Activated naive CD4-positive, alpha-beta T cell (primary cell): ENCODE measurements at places on chromosomes 2 and 18.

DNA sequence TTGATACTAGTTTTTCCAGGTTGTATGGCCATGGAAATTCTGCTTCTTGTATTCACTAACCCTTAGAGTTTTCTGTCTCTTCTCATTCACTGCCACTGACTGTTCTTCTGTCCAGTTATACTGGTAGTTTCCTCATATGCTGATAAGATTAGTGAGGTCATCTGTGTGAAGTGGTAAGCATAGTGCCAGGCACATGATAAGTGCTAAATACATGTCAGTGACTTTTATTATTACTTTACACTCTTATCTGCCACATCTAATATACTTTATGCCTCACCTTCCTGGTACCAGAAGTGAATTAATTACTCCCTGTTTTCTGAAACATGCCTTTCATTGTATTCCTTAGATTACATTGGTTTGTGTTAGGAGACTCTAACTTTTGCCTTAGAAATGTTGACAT is 91.3 kb downstream of the NBEAL1 start:
- no peak for DNase-seq

DNA sequence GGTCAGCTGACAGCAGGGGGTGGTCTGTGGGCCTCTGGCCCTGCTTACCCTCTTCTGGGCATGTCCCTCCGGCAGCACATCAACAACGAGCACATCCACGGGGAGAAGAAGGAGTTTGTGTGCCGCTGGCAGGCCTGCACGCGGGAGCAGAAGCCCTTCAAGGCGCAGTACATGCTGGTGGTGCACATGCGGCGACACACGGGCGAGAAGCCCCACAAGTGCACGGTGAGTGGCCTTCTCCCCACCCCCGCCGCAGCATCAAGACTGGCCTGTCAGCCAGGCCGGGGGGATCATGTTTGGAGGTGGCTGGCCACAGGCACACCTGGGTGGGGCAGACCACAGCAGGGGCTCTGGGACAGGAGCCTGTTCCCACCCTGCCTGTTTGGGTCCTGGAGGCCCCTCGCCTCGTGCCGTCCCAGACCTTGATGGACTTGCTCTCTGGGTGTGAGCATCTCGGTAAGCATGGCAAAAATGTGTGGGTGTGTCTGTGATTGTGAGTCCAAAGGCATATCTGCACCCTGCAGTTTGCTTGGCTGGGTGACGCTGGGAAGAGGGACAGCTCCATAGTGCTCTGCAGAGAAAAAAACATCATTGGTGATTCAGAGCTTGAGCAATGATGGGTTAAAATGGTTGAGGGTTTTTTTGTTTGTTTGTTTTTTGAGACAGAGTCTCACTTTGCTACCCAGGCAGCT is 242.8 kb downstream of the GLI2 start:
- DNase-seq = no peak

- no peak for DNase-seq
Observed at GRCh38 chr2:207265869-207266268, 100.1 kb upstream of the KLF7 start.

DNA sequence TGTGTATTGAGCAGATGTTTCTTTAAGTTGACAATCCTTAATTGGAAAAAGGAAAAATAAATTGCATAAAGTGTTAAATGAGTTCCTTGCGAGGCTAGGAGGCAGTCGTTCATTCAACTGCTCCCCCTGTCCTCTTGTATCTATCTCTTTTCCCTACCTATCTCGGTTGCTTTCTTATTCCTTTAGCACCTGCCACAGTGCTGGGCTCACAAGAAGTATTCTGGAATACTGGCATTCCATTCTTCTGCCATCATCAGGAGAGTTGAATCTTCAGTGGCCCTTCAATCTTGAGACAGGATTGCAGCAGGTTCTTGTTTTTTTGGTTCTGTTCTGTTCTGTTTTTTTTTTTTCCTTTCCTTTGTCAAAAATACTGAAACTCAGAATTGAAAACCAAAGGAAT is 143.1 kb upstream of the AQP4 start:
- no peak for DNase-seq

GRCh38 chr2:157488877-157489276 is 45.0 kb upstream of the CYTIP start:
- no peak for DNase-seq

DNA sequence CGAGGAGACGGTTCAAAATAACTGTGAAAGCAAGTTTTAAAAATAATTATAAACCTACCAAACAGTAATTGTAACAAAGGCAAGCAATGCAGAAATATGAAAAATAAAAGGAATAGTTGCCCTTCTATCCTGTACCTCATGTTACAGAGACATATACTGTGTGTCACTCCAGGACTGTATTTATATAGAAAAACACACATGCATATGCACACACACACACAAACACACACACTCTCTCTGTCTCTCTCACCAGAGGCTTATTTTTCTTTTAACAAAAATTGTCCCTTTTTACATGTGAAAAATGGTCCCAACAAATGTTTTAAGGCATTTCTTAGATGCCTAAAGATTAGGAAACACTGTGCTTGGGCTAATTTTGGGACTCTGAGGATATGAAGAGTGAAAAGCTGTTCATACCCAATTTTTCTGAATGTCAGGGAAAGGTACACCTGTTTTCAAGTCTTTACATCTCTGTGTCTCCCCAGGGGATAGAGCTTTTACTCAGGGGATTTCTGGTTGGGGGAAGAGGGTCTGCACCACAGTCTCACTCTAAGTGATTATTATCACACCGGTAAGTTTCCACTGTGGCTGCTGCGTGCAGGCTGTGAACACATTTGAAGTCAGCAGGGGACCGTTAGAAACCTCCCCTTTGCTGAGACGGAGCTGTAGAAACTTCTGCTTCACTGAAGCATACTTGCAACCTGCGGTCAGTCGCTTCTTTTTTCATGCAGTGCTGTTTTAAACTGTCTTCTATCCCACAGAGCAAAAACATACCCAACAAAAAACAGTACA is 51.4 kb upstream of the SPAG16 start:
- DNase-seq = no peak

DNA sequence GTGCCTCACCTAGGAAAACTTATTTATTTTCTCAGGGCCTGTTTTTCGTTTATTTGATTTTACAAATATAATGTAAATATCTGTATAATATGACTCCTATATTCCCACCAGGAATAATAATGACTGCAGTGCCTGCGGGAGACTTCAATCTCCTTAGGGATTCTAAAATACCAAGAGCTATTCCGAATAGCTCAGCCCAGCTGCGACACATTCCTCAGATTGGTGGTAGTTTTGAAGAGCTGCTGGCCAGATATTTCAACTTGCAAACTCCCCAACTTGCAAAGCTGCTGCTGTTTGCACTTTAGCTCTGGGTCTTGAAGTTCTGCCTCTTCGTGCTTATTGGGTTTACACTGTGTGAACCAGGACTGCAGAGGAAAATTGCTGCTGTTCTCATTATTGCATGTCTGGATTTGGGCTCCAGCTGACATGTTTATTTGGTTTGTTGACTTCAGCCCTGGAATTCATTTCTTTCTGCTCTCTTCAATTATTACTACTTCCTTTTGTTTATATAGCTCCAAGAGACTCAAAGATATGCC is 480.2 kb upstream of the CHST9 start:
- DNase-seq = no peak

- no peak for DNase-seq
Observed at GRCh38 chr18:52569492-52569891, 229.5 kb downstream of the DCC start.

GRCh38 chr2:224444783-224445182 is 42.9 kb upstream of the FAM124B start:
- DNase-seq = no peak

GRCh38 chr2:239826376-239826775 is 198.8 kb downstream of the NDUFA10 start:
- no peak for DNase-seq

- peak; percentile 11 for DNase-seq
Observed at GRCh38 chr18:62586151-62586774, 63.4 kb downstream of the ZCCHC2 start.

DNA sequence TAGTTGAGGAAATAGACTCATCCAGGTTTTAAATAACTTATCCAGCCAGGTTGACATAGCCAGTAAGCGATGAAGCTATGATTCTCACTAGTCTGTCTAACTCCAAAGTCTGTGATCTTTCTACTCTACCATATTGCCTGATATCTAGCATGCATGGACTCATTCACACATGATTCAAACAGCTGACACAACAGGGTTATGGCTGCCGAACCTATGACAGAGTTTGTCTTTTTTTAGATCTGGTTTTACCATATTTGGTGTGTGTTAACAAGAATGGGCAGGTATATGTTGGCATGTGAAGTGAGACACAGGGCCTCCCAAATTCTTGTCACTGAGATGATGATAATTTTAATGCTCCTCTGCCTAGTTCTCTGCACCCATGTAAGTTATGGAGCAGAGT is 210.6 kb downstream of the BABAM2 start:
- DNase-seq = no peak

DNA sequence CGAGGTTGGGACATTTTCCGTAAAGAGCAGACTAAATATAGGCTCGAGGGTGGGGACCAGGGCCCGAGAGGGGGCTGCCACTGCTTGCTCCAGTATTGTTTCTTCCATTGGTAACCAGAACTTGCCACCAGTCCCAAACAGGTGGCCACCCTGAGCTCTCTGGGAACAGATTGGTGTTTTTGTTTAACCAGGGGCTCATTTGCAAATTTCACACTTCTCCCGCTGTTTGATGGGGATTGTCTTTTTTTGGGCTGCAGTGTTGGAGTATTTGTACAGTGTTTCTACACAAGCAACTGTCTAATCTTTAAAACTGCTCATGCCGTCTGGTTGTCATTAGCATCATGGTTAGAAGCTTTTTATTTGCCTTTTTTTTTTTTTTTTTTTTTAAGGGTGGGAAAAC is 8.5 kb downstream of the AGAP1 start:
- DNase-seq = no peak

DNA sequence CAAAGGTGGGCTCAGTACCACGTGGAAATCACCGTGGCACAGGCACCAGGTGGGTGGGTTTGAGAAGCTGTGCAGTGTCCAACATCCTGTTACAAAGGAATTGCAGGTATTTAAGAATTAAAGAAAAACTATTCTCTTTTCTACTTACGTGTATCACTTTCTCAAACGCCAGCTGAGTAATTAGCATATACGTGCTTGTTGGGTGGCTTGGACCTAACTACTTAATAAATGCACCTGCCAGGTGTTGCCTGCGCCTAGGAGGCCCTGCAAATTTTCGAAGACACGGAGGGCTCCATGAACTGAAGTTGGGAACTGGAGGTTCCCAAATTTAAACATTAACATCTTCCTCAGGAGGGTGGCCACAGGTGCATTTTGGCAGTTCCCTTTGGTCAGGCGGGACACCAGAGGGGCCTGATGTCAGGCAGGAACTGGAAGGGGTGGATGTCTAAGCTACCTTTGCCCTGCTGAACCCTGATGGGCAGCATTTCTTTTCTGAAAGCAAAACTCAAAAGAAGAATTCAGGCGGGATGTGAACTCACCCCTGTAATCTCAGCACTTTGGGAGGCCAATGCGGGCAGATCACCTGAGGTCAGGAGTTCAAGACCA is 84.8 kb downstream of the HS6ST1 start:
- DNase-seq = no peak

DNA sequence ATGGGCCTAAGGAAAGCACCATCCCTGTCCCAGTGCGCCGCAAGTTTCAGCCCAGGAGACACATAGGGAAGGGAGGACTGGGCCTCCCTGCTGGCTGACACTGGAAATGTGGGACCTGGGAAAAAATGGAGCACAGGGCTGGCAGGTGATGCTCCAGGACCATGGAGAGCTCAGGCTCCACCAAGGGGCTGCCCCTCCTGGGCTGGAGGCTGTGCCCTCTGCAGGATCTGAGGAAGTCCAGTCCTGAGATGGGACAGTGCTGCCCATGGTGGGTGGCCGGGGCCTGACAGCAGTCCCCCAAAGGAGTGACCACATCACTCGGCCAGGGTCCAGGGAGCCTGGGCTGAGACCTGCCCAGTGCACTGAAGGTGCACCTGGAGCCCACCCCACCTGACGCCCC is 108.6 kb upstream of the TEKT4 start:
- DNase-seq = no peak

- DNase-seq = no peak
Observed at GRCh38 chr2:148451046-148451445, 193.5 kb upstream of the EPC2 start.

- no peak for DNase-seq
Observed at GRCh38 chr2:200242570-200242969, 63.9 kb upstream of the SPATS2L start.

GRCh38 chr2:96146153-96146880 is 1.1 kb upstream of the DUSP2 start:
- DNase-seq = peak; percentile 69

- no peak for DNase-seq
Observed at GRCh38 chr18:7089369-7089768, 28.2 kb downstream of the LAMA1 start.

- DNase-seq = no peak
Observed at GRCh38 chr2:157662401-157662800, 33.7 kb upstream of the ACVR1C start.

- DNase-seq = no peak
Observed at GRCh38 chr2:157500334-157500733, 56.4 kb upstream of the CYTIP start.

GRCh38 chr2:157751462-157752058 is 122.9 kb upstream of the ACVR1C start:
- DNase-seq = no peak

GRCh38 chr18:36025025-36025424 is 42.3 kb downstream of the RPRD1A start:
- no peak for DNase-seq

DNA sequence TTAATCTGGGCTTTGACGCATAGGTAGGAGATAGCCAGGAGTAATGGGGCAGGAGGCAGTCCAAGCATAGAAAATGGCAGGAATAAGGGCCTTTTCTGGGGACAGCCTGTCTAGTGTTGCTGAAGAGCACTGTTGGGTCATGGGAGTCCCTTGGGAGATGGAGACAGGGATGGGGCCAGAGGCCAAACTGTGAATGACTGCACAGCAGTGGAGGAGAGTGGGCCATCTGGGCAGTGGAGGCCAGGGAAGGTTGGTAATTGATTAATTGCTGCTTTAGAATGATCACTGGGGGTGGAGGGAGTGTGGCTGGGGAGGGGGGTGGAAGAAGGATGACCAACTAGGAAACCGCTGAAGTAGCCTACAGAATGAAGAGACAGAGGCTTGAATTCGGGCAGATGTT is 28.6 kb upstream of the CREG2 start:
- DNase-seq = no peak

DNA sequence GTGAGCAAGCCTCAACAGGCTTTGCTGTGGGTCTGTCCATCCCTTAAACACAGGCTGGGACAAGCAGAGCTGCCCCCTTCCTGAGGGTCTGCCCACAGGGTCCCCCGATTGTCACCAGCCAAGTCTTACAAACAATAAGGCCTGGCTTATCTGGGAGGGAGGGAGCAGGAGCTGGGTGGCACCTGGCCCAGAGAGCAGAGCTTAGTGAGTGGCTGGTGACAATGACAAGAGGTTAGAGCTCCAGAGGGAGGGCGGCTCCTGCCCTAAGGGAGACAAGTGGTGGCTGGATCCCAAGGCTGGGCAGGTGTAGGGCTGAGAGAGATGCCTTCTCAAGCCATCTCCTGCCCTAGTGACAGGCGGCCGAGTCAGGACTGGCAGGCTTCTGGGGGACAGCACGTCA is 125.5 kb downstream of the KLHL29 start:
- DNase-seq = no peak

- DNase-seq = no peak
Observed at GRCh38 chr18:23703057-23703986, 14.1 kb downstream of the LAMA3 start.

- no peak for DNase-seq
Observed at GRCh38 chr2:106030287-106031268, 163.5 kb downstream of the UXS1 start.
